ENCODE measurements at places on chromosomes 16 and 17.

DNA sequence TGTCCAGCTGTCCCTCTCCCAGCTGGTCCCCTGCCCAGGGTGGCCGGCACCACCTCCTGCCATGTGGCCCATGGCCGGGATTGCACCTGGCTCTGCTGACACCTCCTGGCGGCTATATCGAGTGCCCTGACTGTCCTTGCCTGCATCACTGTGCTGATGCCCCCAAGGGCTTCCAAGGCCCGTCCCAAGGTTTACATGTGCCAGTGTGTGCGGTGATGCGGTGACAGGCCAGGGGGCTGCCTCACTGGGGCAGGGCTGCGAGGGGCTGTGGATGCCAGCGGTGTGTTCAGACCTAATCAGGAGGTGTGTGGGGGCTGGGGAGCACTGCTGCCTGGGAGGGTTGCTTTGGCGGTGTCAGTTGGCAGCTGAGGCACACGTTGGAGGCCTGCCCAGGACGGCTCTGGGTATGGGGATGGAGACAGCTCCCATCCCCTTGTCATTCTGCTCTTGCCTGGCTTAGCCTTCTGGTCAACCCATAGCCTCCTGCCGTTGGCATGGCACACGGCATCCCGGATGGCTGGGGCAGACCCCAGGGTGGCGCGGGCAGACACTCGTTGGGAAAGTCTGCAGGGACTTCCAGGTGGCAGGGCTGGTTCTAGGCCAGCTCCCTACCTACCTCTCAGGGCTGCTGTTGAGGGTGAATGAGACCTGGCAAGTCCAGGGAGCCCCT lies 5.5 kb downstream of the MAP2K3 start:
- no peak for DNase-seq

- DNase-seq, result no peak
Measured at GRCh38 chr17:10196941-10197340, 1.5 kb downstream of the GAS7 start.

DNA sequence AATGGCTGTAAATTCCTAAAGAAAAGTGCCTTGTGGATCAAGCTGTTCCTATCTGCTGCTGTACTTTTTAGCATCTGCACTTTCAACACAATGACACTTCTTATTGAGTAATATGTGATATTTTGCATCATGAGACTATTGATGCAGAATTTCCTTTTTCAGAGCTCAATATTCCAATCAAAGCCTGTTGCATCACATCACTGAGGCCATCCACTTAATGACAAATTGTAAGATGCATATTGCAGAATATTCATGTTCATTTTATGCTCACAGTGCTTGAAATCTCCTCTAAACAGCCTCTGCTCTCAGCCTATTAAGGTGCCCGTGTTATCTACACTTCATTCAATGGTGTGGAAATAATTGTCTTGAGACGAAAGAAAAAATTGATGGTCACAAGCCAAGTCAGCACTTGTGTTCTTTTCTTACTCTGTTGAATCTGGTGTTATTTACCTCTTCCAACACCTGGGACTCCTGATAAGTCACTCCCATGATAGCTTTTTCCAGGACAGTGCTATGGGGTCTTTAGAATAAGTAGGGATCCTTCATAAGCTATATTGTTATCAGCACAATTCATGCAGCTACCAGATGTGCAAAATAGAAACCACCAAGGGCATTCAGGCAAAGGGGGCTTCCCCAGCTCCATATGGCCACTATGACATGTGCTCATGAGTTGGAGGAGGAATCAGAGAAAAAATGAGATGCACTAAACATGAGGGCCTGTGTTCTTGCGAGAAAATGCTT lies 9.3 kb upstream of the SKAP1 start:
- peak; percentile 56 for DNase-seq

DNA sequence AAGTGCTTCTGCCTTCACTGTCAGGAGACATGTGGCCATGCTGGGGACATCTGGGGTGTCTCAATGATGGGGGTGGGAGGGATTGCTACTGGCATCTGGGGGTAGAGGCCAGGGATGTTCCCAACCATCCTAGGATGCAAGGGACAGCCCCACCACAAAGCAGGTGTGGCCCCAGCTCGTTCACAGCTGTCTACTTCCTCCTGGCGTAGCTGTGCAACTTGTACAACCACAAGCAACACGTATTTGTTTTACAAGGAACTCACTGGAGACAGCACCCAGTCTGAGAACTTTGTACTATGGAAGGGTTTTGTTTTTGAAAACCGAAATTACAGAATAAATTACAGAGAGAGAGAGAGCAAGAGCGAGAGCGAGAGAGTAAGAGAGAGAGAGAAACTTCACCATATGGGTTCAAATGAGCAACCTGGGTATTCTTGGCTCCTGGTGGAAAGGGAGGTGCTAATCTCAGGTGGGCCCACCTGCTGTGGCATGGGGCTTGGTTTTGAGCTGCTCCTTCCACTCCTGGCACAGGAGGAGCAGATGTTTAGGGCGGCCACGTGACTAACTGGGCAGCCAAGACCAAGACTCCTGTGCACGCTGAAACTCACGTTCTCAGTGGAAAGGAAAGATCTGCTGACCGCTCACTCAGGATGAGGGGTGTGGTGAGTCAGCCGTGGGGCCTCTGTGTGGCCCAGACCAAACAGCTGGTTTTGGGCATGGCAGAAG lies 17.5 kb upstream of the TNFRSF13B start:
- no peak for DNase-seq

DNA sequence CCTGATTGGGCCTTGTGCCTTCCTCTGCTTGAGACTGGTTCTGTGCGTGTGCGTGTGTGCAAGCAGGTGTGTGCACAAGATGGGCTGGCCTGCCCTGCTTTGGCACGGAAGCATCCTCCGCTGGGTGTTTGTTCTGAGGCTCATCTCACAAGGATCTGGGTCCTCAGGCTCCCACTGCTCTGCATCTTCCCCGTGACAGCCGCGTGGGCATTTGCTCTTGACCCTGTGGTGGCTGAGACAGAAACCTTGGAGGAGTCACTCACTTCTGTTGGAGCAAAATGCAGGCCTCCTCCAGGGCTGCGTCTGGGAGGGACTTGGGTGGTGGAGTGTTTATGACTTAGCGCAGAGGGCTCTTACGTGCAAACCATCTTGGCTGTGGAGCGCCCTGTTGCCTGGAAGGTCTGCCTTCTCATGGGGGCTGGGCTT lies 119.2 kb downstream of the RPTOR start:
- no peak for DNase-seq
